ENCODE measurements at places on chromosomes 3 and 15. TPM values are rescaled to one million over a fixed set of nuclear protein-coding genes. Genes with fewer than 3 reads are reported as not detected.

GRCh38 chr3:41933154-41933676 lies 28.7 kb downstream of the ULK4 start:
- no peaks in the 10 kb centered on the region for H3K36me3 ChIP-seq
- no peak for DNase-seq
- H3K4me1 ChIP-seq = no peaks in the 10 kb centered on the region

GRCh38 chr3:146139586-146140110 lies 21.3 kb downstream of the PLOD2 start:
- H3K36me3 ChIP-seq = no peaks in the 10 kb centered on the region
- H3K27ac ChIP-seq = no peak overlapping the region
- no peak overlapping the region for H3K4me3 ChIP-seq
- no peaks in the 10 kb centered on the region for H3K27me3 ChIP-seq
- H3K4me1 ChIP-seq = peaks cover 6% of the 10 kb centered on the region
- DNase-seq = no peak

DNA sequence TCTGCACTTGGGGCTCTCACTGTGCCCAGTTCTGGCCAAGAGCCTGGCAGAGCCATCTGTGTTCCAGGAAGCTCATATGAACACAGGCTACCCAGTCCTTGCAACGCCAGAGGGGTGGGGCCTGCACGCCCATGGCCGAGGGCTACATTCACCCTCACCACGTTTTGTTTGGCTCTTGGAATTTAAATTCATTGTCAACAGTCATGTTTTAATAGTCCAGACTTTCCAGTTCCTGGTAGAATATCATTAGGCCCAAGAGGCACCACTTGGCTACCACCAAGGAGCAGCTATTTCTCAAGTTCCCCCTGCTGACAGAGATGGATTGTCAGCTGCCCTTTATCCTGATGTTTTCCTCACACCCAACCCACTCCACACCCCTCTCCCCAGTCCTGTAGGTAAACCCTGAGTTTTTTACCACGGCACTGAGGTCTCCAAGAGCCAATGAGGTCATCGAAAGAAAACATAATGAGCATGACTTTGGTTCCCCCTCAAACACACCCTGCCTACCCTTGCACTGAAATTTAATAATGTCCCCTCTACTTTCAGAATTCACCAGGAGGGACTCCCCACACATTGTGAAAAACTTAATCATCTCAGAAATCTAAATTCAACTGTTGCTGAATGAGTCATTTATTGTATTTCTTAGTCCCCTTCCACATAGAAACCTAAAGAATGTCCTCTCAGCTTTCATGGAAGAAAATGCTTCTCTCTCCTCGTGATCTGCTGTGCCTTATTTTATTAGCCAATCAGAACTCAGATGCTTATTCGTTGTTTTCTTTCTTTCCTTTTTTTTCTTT lies 125.1 kb downstream of the SHQ1 start:
- no peaks in the 10 kb centered on the region for H3K27me3 ChIP-seq
- DNase-seq = no peak
- no peaks in the 10 kb centered on the region for H3K4me1 ChIP-seq
- H3K27ac ChIP-seq = no peak overlapping the region

DNA sequence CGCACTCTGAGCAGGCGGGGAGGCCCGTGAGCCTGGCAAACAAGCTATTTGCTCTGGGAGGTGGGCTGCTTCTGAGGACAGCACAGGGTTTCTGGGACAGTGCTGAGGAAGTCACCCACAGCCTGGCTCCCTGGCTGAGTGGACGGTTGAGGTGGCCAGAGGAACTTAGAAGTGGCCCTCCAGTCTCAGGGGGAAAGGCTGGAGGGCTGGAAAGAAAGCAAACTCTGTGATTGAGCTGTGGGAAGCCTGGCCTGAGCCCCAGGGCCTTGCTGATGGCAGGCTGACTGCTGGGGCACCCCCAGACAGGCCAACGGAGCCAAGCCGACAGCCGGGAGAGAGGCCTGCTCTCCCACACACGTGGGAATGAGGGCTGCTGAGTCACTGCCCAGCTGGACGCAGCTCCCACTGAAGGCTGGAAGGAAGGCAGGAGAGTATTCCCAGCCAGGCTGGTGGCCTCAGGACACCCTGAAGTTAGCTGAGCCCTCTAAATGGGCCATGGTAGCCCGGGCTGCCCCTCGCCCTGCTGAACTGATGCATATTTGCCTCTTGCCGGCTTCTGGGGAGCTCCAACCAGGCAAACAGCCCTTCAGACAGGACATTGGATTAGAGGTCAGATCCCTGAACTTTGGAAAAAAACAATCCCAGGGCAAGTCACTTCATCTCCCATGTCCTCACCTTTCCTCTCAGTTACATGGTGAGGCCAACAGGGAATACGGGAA lies 98.0 kb upstream of the TLE3 start:
- peak; percentile 93 for DNase-seq
- H3K4me3 ChIP-seq = no peak overlapping the region
- peak overlapping the region; percentile 61 for H3K27ac ChIP-seq
- peaks cover 15% of the 10 kb centered on the region for H3K4me1 ChIP-seq
- no peaks in the 10 kb centered on the region for H3K36me3 ChIP-seq
- H3K27me3 ChIP-seq = no peaks in the 10 kb centered on the region

RTP4 gene
- 1.9 TPM for total RNA-seq

GRCh38 chr3:173750095-173750494 lies 352.6 kb downstream of the NLGN1 start:
- no peak overlapping the region for H3K27ac ChIP-seq
- no peaks in the 10 kb centered on the region for H3K36me3 ChIP-seq
- H3K27me3 ChIP-seq = no peaks in the 10 kb centered on the region
- DNase-seq = no peak
- no peaks in the 10 kb centered on the region for H3K4me1 ChIP-seq
